ENCODE measurements at places on chromosomes 13 and 19.

DNA sequence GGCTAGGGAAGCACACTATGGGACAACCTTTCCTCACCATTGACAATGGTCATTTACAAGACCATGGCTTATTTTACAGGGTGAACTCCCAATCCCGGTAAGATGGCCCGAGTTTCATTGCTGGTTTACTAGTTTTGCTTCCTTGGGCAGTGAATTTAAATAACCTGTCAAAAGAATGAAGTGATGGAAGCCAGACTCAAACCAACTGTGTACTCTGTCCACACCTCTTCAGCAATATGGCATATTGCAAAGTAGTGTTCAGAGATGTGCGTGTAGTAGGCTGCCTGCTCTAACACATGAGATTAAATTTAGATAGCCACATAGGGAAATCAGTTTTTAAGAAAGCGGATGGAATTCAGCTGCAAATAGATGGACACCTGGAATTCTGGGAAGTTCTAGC is 58.4 kb upstream of the USPL1 start:
- no peak for DNase-seq

DNA sequence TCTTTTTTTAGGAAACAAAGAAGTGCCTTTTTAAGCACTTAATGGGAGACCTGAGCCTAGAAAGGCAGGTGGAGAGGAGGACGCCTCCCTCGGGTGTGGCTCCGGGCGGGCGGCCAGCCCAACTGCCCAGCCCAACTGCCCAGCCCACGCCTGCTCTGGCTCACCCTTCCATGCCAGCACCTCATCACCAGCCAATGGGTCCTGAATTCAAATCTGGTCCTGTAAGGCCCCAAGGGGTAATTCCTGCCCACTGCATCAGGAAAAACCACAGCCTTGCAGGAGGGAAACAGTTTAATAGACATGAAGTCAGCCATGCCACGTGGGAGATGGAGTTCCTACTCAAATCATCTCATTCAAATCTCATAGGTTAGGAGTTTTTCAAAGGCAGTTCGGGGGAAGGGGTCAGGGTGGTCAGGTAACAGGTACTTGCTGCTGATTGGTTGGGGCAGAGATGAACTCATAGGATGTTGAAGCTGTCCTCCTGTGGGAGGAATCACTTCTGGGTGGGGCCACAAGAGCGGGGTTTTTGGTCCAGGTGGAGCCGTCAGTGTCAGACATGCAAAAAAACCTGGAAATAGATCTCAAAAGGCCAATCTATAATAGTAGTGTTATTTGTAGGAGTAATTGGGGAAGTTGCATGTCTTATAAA is 64.9 kb downstream of the HSPH1 start:
- no peak for DNase-seq

DNA sequence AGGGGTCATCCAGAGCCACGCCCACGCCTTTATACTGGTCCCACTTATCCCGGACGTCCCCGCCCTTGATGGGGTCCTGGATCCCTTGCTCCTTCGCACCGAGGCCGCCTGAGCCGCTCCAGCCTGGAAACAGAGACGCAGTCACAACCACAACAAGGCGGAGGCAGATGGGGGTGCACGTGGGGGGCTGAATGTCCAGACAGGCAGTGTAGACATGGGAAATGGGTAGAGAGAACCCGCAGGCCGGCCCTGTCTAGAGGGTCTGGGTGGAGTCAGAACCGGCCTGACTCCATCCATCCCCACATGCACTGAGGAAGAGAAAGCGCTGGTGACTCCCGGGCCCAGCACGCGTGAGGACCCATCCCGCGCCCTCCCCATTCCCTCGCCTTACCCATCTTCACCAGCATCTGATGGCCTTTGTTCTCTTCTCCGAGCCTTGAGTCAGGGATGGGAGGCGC is 23.0 kb downstream of the CHERP start:
- no peak for DNase-seq

DNA sequence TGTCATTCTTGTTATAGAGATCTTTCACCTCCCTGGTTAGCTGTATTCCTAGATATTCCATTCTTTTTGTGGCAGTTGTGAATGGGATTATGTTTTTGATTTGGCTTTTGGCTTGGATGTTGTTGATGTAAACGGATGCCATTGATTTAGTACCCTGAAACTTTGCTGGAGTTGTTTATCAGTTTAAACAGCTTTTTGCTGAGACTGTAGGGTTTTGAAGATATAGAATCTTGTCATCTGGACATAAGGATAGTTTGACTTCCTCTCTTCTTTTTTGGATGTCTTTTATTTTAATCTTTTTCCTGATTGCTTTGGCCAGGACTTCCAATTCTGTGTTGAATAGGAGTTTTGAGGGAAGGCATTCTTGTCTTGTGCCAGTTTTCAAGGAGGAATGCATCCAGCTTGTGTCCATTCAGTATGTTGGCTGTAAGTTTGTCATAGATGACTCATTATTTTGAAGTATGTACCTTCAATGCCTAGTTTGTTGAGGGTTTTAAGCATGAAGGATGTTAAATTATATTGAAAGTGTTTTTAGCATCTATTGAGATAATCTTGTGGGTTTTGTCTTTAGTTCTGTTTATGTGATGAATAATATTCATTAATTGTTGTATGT is 16.8 kb downstream of the ZNF431 start:
- no peak for DNase-seq

DNA sequence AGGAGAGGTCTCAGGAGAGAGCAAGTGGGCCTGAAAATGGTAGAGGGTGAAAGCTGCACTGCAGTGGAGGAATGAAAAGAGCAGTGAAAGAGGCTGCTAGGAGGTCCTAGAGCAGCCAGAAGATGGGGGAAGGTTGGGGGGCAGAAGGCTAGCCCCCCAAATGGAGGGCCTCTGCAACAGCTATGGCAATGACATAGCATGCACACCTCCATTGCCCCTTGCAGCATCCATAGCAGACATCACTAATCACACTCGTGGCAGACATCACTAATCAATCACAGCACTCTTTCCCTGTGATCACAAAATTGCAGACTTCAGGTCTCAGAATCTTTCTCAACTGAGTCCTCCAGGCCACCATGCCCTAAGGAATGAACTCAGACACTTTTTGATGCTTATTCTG is 21.9 kb downstream of the CCL25 start:
- no peak for DNase-seq

GRCh38 chr19:49591731-49592485 is 926 bp downstream of the PRR12 start:
- no peak for DNase-seq

DNA sequence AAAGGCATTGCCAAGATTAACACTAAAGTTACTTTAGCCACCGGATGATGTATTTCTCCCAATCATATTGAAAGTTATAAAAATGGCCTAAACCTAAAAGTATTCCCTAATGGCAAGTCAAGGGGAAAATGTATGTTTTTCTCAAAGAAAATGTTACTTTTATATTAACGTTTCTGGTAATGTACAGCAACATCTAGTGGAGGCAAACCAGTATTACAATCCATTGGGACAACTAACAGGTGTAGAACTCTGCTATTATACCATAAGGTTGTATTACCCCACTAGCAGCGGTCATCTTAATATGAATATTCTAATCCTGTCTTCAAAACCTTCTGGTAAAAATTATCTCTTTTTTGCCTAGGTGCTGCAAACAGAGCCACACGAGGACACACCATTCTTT is 69.2 kb downstream of the ZNF100 start:
- no peak for DNase-seq

- no peak for DNase-seq
These were observed 7.9 kb downstream of the SIPA1L3 start for GRCh38 chr19:37914908-37915307.

DNA sequence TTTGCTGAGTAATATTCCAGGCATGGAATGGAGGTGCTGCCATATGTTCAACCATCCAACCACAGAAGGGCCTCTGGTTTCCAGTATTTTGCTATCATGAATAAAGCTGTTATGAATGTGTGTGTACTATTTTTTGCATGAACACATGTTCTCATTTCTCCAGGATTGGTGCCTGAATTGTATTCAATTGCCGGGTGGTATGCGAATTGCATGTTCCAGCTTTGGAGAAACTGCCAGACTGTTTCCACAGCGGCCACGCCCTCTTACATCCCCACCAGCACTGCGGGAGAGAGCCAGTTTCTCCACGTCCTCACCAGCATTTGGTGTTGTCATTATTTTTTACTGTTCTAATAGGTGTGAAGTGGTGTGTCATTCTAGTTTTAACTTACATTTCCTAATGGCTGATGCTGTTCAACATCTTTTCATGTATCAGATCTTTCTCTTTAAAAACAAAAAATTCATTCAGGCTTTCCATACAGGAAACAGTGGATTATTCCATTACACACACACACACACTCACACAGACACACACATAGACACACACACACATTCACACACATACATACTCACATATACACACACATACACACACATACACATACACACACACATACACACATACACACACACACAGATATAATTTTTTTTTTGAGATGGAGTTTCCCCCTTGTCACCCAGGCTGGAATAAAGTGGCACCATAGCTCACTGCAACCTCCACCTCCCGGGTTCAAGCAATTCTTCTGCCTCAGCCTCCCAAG is 154.1 kb downstream of the PTPRS start:
- DNase-seq, result peak; percentile 44

- DNase-seq, result no peak
These were observed 656 bp downstream of the PCCA start for GRCh38 chr13:100089465-100090032.
